ENCODE measurements at places on chromosomes 7 and 10.

GRCh38 chr7:471191-471865 is 48.3 kb downstream of the PDGFA start:
- DNase-seq: no peak

DNA sequence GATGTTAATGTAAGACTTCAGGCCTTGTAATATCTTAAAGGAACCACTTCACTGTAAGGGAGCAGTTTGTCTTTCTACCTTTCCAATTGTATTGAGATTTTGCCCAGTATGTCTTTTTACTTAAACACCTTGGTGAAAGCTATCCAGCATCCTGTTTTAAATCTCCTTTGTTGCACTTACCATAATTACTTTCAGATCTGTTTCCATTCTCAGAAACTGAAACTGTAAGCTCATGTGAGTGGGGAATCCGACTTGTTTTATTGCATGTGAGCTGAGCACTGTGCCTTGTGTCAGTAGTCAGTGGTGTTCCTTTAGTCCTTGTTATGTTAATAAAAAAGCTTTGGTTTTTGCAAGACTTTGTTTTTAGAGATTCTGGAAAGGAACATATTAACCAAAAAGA is 42.2 kb downstream of the BMPR1A start:
- DNase-seq: no peak

DNA sequence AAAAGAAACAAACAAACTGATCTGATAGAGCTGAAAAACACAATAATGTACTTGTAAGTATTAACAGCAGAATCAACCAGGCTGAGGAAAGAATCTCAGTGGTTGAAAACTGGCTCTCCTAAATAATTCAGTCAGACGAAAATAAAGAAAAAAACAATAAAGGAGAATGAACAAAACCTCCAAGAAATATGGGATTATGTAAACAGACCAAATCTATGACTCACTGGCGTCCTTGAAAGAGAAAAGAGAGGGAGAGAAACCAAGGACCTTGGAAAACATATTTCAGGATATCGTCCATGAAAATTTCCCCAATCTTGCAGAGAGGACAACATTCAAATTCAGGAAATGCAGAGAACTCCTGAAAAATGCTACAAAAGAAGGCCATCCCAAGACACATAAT is 62.9 kb downstream of the FBXL13 start:
- DNase-seq: no peak

DNA sequence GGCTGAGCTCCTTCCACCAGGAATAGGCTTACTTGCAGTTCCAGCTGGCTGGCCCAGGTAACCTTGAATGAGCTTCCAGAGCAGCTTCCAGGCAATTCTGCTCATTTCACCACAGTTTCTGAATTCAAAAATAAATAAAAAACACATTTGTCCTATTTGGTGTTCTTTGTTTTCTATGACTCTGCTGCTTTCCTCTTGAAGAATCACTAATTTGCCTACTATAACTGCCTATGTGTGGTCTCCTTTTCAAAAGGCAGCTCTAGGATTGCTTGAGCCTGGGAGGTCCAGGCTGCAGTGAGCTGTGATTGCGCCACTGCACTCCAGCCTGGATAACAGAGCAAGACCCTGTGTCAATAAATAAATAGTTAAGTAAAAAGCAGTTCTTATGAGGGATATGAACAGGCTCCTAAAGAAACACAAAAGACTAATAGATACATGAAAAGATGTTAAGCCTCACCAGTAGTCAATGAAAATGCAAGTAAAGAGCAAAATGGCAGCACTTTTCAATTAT is 19.5 kb upstream of the TNPO3 start:
- DNase-seq: no peak

DNA sequence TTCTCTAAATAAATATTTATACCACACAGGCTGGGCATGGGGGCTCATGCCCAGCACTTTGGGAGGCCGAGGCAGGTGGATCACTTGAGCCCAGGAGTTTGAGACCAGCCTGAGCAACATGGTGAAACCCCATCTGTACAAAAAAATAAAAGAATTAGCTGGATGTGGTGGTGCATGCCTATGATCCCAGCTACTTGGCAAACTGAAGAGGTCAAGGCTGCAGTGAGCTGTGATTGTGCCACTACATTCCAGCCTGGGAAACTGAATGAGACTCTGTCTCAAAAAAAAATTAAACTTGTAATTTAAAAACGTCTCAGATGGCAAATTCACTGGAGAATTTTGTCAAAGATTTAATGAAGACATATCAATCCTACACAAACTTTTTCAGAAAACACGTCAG is 277.6 kb upstream of the BMPER start:
- DNase-seq: no peak

- DNase-seq: no peak
Measured at GRCh38 chr7:128137181-128137580, 103.9 kb upstream of the LEP start.

DNA sequence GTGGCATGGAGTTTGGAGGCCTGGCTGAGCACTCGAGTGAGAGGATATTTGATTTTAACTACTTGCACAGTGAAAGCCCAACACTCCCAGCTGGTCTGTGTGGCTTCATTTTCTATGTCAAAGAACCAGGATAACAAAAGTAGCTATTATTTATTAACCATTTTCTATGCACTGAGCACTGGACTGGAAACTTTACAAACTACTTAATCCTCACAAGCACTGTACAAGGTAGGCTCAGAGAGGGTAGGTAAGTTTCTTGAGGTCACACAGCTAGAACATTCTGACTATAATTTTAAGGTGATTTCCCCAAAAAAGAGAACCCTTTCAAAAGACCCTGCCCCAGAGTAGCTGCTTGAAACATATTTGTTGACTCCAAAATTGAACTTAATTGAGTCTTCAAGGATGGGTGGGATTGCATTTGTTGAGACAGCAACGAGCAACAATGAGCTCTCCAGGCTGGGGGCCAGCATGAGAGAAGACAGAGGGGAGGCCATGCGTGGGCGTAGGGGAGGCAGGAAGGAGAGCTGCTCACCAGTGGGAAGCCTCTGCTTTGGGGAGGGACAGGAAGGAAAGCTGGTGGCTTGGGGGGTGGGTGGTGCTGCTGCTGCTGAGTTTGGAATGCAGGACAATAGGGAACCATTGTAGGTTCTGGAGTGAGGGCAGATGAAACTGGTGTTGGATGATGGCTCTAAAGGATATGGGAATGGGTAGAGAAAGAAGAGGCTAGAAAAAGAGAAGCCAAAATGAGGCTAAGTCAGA is 31.5 kb downstream of the FAM241B start:
- DNase-seq: no peak

GRCh38 chr7:55052081-55052480 is 33.3 kb downstream of the EGFR start:
- DNase-seq: no peak

DNA sequence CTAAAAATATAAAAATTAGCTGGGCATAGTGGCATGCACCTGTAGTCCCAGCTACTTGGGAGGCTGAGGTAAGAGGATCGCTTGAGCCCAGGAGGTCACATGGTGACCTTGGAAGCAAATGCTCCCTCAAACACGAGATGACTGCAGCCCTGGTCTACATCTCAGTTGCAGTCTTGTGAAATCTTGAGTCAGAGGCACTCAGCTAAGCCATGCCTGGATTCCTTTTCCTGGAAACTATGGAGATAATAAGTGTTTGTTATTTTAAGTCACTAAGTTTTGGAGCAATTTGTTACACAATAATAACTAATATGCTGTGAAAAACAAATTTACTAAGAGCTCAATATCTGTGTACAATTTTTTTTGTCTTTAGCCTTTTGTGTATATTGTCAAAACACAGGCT is 284.3 kb upstream of the KAT6B start:
- no peak for DNase-seq

- no peak for DNase-seq
Measured at GRCh38 chr10:112434988-112435619, 11.6 kb downstream of the ZDHHC6 start.

GRCh38 chr7:80711531-80711930 is 73.1 kb downstream of the CD36 start:
- no peak for DNase-seq

DNA sequence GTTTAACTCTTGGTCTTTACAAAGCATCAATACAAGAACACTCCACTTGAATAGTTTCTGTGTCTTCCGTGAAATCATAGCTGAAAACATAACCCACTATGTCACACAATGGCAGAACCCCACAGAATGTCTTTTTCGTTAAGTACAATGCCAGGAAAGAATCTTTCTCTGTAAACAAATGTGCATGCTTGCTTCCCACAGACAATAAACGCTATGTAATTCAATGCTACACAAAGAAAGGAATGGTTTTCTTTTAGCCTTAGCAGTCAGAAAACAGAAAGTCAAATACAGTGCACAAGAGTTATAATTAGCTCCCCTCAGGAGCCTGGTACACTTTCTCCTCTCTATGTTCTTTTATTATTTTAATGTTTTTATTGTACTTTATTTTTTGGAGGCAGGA is 186.1 kb downstream of the SRPK2 start:
- no peak for DNase-seq

DNA sequence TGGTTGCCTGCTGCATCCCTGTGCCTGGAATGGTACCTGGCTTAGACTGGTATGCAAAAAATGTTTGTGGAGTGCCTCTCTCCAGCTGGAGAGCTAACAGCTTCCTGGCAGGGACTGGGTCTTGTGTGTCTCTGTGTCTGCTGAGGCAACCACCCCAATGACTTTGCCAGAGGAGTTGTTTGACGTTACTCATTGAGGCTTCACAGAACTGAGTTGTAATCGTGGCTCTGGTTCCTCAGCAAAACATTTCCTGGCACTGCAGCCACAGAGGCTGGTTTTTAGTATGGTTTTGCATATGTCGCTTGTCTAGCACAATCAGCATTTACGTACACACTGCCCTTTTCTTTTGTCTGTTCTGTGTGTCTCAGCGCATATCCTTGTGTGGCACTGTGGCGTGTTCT is 7.5 kb downstream of the ZNF282 start:
- DNase-seq: no peak

GRCh38 chr7:131329176-131329570 is 1.5 kb downstream of the MKLN1 start:
- no peak for DNase-seq

GRCh38 chr7:45597286-45597984 is 23.3 kb downstream of the ADCY1 start:
- no peak for DNase-seq

DNA sequence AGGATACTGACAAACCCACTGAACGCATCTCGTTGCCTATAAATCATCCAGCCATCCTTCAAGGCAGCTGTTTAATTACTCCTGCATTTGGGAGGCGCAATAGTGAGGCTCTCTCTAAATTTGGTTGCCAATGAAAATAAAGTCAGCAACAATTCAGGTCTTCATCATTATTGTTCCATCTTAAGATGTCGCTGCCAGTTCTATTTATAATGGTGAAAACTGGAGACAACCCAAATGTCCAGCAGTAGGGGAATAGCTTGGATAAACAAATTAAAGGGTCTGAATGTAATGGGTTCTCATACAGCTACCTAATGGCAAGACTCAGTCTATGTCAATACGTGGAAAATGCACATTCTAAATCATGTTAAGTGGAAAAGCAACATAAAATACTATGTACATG is 120.1 kb upstream of the PLXNA4 start:
- DNase-seq: no peak

- DNase-seq: no peak
Measured at GRCh38 chr10:30282221-30282620, 66.9 kb downstream of the MTPAP start.

GRCh38 chr7:90593205-90593604 is 2.9 kb upstream of the CDK14 start:
- DNase-seq: no peak

DNA sequence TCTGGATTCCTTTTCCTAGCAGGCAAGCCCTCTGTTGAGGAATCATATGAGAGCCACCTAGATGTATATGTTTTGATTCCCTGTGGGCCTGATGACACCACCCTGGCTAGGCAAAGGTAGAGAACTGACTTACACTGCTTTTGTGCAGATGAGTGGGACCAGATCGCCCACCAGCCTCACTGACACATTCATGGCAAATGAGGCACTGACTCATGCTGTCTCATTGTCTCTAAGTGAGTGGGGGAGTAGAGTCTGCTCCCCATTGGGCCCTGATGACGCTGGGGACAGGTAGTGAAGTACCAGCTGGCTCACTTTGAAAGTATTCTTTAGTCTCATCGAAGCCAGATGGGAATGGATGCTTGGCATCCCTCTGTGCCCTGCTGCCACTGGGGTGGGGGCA is 326.3 kb downstream of the ABCA13 start:
- no peak for DNase-seq

DNA sequence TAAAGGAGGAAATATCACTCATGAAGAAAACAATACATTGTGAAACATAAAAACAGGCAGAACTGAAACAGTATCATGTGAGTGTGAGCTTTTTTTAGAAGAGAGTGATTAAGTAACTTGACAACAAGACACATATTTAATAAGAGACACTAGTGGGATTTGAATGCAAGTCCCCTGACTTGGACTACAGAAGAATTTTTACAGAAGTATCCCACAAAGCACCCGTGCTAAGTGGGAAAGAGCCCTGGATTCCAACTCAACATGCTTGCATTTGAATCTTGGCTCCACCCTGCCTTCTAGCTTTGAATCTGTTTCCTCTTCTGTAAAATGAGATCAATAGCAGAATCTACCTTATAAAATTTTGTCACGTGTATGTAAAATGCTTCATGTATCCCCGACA is 166.2 kb downstream of the ZNF365 start:
- no peak for DNase-seq

DNA sequence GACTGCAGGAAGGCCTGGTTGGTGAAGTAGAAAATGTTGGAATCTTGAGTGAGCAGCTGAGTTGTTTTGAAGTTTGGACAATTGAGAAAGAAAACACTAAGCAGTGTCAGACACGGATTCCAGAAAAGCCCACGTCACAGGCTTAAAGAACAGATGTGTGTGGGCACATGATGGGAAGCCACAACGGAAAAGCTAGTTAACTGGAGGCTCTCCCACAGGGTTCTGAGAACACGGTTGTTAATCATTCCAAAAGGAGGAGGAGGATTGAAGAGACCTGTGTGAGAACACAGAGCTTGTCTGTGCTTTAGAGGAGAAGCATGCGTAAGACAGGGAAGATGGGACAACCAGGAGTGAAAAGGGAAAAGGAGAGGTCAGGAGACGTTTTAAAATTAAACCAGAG is 42.6 kb downstream of the SHH start:
- DNase-seq: no peak

Data from D721Med (cell line).